ENCODE measurements at places on chromosomes 11 and 22.

DNA sequence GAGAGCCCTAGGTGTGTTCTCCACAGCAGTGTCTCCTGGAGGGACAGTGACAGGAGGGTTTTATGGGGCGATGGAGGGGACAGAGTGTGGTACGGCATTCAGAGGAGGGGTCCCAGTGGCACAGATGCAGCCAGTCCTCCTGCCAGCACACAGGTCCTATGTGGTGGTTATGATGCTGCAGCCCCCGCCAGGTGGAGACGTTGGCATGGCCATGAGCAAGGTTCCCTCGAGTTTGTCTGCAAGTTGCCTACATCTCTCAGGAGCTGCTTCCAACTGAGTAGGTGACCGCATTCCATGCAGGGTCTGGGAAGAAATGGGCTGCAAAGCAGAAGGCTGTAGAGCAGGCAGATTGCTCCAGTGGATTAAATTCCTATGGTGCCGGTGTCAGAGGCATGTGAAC is 646.0 kb downstream of the TBC1D22A start:
- no peak for DNase-seq

- no peak for DNase-seq
These were observed 593 bp downstream of the SSH3 start for GRCh38 chr11:67303835-67304411.

DNA sequence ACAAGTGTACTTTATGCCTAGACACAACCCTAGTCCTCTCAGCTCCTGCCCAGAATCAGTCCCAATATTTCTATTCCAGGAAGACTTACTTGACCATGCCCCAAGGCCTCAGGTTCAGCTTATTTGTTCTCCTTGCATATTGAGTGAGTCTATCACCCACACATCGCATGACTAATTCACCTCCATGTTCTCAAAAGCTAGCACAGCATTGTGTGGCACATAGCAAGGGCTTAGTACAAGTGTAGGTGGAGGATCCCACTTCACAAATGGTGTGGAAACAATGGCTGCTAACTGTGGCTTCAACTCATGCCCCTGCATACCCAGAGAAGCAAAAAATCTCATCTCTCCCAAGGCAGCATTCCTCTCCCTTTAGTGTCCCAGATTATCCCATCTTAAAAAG is 602.6 kb upstream of the API5 start:
- DNase-seq = no peak

DNA sequence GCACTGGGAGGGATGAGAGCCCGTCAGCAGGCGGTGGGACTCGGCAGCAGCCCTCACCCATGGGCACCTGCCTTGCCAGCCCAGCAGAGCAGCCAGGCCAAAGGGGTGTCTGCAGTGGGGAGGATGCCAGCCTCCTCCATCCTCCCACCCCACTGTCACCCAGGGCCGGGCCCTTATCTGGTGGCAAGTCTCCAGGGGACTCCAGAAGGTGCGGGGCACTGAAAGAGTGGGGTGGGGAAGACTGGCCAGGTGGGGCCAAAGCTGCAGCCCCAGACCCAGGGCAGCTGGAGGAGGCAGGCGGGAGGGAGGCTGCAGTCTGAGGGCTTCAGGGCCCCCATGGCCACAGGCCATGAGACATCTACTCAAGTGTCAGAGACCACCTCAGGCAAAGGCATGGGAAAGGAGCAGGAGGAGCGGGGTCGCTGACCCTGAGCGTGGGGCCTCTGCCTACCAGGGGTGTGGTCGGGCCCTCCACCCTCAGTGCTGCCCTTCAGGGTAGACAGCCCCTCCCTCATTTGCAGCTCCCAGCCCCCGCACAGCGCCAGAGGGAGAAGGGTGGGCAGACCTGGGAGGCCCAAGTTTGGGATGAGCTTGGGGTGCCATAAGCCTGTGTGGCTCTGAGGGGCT is 3.5 kb downstream of the DGCR6L start:
- DNase-seq = no peak

- no peak for DNase-seq
These were observed 545 bp upstream of the ZDHHC13 start for GRCh38 chr11:19116276-19116970.

- DNase-seq = peak; percentile 40
These were observed 155.1 kb upstream of the CADM1 start for GRCh38 chr11:115659061-115659963.

- DNase-seq = no peak
These were observed 20.0 kb upstream of the TOP3B start for GRCh38 chr22:22002526-22003055.

GRCh38 chr11:65888163-65888814 is at the start of gene FIBP:
Gene FIBP, minus strand, starts transcription at chr11:65888471. Its CDS starts 53 bp downstream, at chr11:65888418.
- peak; percentile 94 for DNase-seq
